Tibial nerve (tissue), 4 donors: ENCODE measurements at places on chromosomes 4 and X. TPM values are rescaled to one million over a fixed set of nuclear protein-coding genes. Genes with fewer than 3 reads are reported as not detected.

DNA sequence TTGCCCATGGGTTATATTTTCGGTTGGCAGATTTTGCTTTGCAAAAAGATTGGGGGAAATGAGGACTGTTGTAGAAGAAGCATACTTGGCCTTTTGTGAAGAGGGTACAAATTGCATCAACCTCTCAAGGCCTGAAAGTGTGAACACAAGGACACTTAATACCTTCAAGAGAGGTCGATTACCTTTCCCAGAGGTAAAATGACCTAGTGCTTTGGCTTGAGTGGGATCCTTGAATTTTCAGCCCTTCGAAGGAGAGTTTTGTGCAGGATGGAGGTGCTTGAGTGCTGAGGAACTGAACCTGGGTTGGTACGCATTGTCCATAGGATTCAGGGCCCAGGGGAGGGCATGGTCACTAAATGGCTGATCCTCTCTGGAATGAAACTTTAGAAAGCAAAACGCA lies 27.6 kb upstream of the NKAP start:
- H3K27me3 ChIP-seq: no peaks in the 10 kb centered on the region
- DNase-seq: no peak
- no peaks in the 10 kb centered on the region for H3K4me1 ChIP-seq
- no peak overlapping the region for H3K27ac ChIP-seq

DNA sequence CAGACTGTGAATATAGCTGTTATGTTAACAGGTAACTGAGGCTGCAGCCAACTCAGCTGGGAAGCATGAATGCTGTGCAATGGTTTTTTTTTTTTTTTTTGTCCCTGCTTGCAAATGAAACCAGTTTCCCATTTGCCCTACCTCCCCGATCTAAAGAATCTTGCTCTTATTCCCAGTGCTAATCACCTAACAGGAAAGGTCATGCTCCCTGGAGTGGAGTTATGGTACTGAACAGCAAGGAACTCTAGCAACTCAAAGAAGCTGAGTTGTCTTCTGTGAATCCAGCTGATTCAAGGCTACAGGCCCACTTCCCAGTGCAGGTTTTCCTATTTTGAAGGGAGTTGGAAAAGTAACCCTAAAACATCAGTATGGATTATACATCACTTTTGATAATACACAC lies 52.1 kb downstream of the HTR2C start:
- no peak for DNase-seq
- no peaks in the 10 kb centered on the region for H3K36me3 ChIP-seq
- no peak overlapping the region for H3K27ac ChIP-seq
- no peaks in the 10 kb centered on the region for H3K4me1 ChIP-seq
- H3K27me3 ChIP-seq: peaks cover 13% of the 10 kb centered on the region

P2RY8 gene
- 2.8 TPM for total RNA-seq

DKK2 gene
- 5.4 TPM for total RNA-seq

CHRNA9 gene
- not detected for total RNA-seq
